ENCODE measurements at places on chromosomes 2 and 18. TPM values are rescaled to one million over a fixed set of nuclear protein-coding genes. Genes with fewer than 3 reads are reported as not detected.

Gene CPLX4
- total RNA-seq = not detected

Gene WNT6
- 0.31 TPM for total RNA-seq

Gene TUBA4B
- total RNA-seq = not detected

Gene TXNDC2
- total RNA-seq = 0.08 TPM

Gene UGT1A4
- not detected for total RNA-seq

Gene IL1R1
- 32.8 TPM for total RNA-seq

Gene HOXD9
- total RNA-seq = 1.4 TPM

Gene G6PC2
- not detected for total RNA-seq

Gene CYS1
- total RNA-seq = 1.3 TPM

Gene MAB21L4
- 0.26 TPM for total RNA-seq

Gene TMEM200C
- not detected for total RNA-seq

Gene MC4R
- total RNA-seq = not detected

Gene GREB1
- 1.7 TPM for total RNA-seq

Gene CTAGE1
- total RNA-seq = not detected

Gene SERPINB10
- total RNA-seq = not detected

Gene DNAH7
- 1.4 TPM for total RNA-seq

Gene TSPYL6
- not detected for total RNA-seq

Gene EFEMP1
- total RNA-seq = 28.4 TPM
